AG09319 (cell line): ENCODE measurements at places on chromosomes 7 and 10.

GRCh38 chr7:131109759-131110296 is 217.8 kb upstream of the MKLN1 start:
- DNase-seq, result peak; percentile 75

GRCh38 chr7:116395141-116395791 is 104.3 kb upstream of the CAV2 start:
- DNase-seq, result peak; percentile 37

- DNase-seq, result no peak
These were observed 239.4 kb downstream of the TNS3 start for GRCh38 chr7:47342296-47343060.

- peak; percentile 73 for DNase-seq
These were observed 534.3 kb downstream of the PARD3 start for GRCh38 chr10:34280599-34281374.

GRCh38 chr10:94224656-94225055 is 138.1 kb downstream of the NOC3L start:
- no peak for DNase-seq

DNA sequence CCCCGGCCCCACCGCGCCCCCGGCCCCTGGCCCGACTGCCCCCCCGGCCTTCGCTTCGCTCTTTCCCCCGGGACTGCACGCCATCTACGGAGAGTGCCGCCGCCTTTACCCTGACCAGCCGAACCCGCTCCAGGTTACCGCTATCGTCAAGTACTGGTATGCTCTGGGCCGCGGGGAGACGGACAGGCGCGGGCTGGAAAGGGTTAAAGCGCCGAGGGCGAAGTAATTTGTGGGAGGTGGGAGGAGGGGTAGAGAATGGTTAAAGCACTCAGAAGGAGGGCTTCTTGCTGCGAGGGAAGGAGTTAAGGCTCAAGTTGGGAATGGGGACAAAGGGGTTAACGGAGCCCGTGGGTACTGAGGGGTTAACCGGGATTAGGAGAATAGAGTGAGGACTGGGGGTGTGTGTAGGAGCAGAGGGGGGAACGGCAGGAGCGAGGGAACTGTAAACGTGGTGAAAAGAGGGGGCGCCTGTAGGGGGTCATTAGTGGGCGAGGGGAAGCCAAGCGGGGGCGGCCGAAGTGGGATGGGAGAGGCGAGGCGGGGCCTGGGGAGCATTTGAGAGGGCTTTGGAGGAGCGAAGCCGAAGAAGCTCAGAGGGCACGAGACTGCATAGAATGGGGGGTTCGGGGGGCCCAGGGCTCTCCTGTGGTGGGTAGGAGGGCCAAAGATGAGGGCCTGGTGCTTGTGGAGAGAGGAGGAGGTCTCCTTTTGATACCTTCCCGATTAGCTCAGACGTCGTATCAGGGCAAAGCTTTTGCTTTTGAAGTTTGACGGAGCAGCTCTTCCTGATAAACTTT is 605 bp downstream of the SUFU start:
- DNase-seq, result no peak

DNA sequence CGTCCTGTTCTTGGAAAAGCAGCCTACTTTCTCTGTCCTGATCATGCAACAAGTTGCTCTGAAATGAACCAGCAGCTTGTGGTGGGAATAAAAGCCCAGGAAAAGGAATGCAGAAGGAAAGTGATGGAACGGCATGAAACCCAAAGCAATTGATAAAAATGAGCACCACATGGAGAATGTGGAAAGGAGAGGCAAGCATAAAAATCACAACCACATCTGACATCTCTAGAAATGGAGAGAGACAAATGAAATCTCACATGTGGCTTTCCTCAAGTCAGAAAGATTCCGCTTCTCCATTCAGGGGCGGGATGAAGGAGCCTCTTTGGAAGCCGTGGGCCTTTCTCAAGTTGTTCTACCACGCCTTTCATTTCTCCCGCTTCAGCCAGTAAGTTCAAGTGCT is 631.7 kb upstream of the GALNT17 start:
- no peak for DNase-seq

DNA sequence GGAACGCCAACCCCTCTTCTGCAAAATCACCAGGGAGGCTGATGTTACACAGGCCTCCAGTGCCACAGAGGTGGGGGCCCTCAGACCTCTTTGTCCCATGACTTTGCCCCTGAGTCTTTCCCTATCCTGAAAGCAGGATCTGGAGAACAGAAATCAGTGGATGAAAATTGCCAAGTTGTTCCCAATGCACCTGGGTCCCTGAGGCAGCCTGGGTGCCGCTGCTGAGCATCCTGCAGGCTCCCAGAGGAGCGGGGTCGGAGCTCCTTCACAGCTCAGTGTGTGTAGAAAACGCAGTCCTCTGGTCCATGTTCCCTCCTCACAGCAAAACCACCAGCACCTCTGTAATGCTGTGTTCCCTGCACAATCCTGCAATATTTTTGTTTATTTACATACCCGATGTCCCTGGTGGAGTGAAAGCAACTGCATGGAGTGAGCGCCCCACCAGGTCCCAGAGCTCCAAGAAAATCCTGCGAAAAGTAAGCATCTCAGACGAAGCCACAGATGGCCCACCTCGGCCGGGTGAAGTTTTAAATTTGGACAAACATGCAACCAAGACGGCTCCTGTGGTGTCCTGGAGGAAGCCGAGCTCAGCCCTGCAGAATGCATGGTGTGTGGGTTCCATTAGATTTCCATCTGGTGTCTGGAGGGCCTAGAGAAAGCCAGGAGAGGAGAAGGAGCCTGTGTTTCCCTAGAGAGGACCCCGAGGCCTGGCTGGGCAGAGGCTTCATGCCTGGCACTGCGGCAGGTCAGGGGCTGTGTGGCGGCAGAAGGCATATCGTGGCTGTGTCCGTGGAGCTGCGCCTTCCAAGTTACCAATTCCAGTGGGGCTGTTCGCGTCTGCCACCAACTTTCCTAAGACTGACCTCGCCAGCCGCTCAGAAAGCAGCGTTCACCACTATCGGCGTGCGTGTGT is 235.2 kb downstream of the WDR37 start:
- DNase-seq, result no peak

DNA sequence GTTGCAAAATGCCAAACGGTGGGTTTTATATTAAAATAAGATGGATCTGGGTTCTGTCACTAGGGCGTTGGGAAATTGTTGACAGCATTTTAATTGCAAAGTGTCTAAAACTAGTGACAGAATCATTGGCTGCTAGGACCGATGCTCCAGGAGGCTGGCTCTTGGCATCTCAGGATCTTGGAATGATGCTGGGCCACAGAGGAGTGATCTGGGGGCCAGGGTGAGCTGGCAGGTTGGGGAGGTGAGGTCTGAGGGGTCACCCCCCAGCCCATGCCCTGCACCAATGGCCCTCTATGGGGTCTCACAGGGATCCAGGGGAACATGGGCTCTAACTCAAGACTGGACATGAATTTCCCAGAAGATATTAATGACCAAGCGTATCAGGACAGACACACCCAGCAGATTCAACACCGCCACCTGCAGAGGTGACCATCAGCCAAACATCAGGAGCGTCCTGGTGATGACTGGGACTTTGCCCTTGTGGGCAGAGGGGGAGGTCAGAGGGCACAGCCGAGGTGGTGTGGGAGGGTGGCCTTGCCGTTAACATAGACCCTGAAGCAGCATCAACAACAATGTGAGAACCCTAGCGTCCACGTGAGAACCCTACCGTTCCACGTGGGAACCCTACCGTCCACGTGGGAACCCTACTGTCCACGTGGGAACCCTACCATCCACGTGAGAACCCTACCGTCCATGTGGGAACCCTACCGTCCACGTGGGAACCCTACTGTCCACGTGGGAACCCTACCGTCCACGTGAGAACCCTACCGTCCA is 89.0 kb upstream of the PPP2R2D start:
- DNase-seq, result no peak

DNA sequence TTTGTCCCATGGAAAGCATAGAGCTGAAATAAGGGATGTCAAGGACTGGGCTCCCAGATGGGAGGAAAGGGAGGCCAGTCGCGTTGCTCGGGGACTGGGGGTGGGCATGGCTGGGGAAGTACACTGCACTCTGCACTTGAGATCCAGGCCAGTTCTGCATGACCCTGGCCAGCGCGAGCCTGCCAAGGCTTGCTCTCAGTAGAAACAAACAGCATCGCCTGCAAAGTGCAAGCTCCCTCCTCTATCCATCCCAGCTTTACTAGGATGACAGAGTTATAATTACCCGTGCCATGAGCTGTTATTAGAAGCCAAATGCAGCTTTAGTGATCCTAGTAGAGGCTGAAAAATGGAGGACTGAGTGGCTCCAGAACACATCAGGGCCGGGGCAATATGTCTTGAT is 43.9 kb upstream of the PDCD4 start:
- DNase-seq, result no peak

DNA sequence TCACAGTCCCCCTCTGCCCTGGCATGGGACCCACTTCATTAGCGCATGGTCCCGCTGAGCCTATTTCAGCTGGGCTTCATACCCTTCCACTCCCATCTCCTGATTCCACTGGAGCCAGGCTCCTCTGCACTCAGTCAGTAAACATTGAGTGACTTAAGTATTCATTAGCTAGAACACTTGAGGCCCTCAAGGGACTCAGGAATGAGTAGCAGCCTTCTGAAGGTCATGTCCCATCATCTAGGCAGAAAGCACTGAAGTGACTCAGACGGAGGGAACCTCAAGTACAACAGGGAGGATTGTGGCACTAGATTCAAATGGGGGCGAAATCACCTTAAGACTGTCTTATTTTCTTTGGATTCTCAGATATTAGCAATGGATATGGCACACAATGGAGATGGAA is 186.6 kb upstream of the INHBA start:
- DNase-seq, result no peak

DNA sequence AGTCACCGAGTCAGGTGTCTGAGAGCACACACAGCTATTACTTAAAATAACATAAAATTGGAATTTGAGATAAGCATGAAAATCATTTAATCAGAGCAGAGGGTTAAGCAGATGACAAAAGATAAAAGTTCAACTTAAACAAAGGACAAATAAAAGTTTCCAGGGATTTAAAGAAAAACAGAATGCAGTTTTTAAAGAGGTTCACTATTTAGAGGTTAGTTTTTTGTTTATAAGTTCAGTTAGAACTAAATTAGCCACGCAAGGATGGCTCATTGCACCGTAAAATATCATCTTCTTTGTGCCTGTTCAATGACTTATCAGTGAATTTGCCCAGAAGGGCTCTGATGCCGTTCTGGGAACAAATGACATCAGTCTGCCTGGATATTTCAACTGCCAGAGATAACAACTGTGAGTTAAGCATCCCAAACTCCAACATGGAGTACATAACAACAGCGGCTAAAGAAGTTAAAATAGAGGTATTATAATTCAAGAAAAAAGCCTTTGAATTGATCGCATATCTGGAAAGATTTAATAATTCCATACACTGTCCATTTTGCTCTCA is 107.8 kb downstream of the ANK3 start:
- DNase-seq, result no peak

GRCh38 chr10:114489521-114490310 is 85.4 kb upstream of the AFAP1L2 start:
- DNase-seq, result no peak

GRCh38 chr7:33107136-33108066 is 1.8 kb downstream of the RP9 start:
- peak; percentile 11 for DNase-seq

DNA sequence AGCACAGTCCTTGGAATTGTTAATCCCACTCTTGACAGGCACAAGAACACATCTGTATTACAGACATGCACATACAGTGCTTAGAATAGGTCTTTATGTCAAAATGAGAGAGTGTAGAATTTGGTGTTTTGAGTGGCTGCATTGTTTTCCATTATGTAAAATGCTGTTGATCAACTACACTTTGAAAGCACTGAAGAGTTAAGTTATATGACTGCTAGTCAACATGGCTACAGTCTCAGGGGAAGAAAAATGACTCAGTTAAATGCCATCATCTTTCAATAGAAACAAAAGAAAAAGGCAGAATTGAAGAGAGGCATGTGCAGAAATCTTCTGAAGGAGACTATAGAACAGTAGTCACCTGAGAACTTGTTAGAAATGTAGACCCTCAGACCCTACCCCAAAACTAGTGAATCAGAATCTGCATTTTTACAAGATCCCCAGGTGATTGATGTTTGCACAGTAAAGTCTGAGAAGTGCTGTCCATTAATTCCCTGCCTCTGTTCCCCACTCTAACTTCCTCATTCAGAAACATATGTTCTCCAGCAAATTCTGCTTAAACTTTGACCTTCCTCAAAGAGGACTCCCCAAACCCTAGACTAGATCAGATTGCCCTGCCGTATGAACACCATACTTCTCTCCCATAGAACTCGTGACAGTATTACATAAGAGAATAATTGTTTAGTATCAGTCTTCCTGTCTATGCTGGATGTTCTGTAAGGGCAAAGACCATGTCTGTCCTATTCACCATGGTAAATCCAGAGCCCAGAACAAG is 16.0 kb downstream of the SND1 start:
- no peak for DNase-seq

- peak; percentile 57 for DNase-seq
These were observed at the start of gene SMIM30 for GRCh38 chr7:113118074-113118959. Gene SMIM30 (minus strand): TSS chr7:113118554. CDS start chr7:113117578, 976 bp downstream.

DNA sequence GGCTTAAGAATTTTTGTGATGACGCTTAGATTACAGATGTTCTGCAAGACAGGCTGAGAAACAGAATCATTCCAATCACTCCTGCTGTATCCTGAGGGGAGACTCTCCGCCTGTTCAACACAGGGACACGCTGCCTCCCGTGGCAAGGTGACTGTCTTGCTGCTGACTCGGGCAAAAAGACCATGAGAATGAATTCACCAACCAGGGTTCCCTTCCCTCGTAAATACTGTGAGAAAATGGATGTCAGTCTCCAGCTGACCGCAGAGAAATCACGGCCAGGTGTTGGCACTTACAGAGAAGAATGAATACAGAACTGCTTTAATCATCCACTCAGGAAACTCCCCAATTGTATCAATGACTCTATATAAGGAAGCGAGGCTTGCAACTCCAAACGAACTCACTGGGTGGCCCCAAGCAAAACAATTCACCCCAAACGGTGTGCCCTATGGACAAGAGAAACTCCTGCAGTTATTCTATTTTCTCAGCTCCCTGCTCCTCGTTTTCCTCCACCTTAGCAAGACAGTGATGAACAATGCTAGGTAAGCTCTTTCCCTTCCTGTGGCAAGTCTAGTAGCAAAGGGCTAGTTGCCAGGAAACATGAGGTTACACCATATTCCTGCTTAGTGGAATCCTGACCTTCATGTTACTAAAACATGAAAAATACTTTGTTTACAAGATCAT is 22.8 kb downstream of the GNA12 start:
- DNase-seq, result no peak
